ENCODE measurements at places on chromosomes 11 and 22.

DNA sequence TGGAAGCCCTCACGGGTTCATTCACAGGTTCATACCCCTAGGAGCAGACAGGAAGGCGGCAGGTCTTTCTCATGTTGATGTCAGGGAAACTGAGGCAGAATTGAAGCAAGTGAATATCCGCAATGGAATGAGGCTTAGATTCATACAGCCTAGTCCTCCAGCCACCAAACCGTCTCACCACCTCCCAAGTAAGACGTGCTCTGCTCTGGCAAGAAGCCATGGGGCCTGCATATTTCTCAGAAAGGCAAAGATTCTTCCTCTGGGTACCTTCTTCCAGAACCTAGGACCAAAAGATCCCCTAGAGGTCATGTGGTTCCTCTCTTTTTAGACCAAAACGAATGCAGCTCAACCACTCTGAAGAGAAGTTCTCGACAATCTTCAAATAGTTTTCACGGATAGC lies 1.7 kb downstream of the AP1B1 start:
- DNase-seq, result no peak

- DNase-seq, result no peak
These were observed 87.4 kb downstream of the TRMU start for GRCh38 chr22:46422896-46423295.

- no peak for DNase-seq
These were observed 4.2 kb upstream of the SERPINH1 start for GRCh38 chr11:75557666-75558494.

DNA sequence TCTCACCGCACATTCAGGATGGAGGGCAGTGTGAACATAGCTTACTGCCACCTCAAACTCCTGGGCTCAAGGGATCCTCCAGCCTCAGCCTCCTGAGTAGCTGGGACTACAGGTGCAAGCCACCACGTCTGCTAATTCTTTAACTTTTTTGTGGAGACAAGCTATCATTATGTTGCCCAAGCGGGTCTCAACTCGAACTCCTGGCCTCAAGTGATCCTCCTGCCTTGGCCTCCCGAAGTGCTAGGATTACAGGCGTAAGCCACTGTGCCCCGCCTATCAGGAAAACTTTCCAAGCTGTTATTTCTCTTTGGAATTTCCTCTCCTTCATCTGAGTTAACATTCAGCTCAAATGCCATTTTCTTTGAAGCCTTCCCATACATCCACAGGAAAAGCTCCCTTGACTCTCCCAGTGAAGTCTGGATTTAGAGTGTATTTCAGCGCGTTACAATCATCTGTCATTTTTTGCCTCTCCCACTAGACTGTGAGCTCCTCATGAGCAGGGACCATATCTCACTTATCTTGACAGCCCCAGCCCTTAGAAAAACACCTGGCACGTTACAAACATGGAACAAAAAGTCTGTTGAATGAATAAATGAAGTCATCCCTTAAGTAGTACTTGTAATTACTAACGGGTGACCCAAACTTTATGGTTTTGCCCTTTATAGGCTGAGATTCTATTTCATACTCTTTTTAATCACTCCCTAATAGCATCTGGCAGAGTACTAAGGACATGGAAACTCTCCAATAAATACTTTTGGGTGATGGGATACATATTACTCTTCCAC lies 2.2 kb downstream of the MRTFA start:
- no peak for DNase-seq

DNA sequence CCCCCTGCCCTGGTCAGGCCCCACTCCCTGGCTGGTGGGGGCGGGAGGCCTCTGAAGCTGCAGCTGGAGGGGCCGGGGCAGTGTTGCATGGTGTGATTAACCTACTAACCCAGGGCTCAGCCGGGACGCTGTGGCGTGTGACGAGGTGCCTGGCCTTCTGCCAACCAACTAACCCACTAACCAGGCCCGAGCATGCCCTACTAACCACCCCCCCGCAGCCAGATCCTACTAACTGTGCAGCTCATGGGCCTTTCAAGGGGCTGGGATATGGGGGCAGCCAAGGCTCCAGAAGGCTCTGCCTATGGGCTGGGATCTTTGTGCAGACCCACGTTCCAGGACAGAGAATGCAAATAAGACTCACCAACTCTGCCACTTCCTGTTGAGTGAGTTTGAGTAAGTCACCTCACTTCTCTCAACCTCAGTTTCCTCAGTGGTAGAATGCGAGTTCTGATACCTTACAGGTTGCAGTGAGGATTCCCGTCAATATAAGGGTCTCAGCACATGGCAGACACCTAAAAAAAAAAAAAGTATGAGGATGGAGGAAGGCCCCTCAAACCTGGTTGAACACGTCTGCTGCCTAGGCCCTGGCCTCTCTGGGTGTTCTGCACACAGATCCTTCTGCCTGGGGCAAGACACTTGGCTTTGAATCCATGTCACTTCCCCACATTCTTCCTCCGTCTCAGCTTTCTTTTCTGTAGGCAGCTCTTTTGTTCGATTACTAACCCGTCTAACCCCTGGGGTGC lies 14.1 kb downstream of the MIAT start:
- peak; percentile 52 for DNase-seq

DNA sequence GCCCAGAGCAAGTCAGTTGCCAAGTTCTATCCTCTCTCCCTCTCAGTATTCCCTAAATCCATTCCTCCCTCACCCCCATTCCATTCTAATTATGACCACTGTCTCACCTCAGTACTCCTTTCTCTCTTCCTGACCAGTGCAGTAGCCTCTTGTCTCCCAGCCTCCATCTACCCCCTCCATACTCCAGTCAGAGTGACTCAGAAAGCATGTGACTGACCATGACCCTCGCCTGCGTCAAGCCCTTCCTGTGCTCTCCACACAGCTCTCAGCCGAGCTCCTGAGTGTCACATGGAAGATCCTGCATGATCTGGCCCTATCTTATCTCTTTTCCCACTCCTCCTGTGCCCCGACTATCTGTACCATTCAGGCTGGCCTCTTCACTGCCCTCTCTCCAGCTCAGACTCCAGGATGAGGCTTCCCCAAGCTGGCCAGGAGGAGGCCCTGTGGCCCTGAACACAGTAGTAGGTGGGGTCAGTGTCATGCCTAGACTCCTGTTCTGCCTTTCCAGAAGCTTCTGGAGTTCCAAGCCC lies 42.6 kb downstream of the NEU3 start:
- no peak for DNase-seq

DNA sequence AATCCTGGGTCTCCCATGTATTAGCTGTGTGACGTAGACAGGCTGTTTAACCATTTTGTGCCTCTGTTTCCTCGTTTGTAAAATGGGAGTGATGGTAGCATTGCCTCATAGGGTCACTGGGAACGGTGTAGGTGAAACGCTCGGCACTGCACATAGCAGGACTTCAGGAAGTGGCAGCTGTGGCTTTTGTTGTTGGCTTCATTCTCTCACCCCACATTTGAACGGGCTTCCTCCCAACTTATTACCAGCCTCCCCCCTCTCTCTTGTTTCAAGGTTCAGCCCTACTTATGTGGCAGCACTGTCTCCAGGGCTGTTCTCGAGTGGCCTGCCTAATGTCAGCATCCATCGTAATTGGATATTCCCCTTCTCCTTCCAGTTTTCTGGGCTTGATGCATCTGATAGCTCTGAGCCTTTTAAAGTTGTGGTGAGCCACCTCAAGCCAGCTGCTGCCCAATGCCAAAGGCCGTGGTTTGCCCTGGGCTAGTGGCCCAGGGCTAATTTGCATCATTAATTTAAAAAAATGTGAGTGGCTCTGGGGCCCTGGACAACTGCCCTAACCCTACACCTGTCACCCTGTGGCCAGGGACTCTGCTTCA lies 217.8 kb upstream of the TBCEL start:
- no peak for DNase-seq

DNA sequence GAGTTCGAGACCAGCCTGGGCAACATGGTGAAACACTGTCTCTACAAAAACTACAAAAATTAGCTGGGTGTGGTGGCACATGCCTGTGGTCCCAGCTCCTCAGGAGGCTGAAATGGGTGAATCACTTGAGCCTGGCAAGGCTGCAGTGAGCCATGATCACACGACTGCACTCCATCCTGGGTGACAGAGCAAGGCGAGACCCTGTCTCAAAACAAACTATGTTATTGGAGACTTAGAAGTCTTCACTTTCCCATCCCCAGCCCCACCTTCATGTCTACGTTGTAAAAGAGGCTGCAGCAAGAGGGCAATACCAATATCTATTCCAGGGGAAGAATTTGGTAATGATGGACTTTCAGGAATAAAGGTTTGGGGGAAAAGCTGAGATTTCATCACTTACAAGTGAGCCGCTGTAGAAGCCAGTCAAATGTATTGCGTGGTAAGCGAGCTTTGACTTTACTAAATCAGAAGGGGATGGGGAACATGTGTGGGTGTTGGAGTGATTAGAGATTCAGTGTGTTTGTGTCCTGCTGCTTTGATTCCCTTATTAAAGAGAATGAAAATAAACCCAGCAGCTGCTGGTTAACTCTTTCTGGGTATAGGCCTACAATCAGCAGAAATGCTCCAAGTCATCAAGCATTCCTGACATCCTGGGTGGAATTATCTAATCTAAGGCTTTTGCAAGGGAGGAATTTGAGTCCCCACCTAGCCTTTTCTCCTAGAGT lies 53.7 kb downstream of the UBASH3B start:
- DNase-seq, result no peak

DNA sequence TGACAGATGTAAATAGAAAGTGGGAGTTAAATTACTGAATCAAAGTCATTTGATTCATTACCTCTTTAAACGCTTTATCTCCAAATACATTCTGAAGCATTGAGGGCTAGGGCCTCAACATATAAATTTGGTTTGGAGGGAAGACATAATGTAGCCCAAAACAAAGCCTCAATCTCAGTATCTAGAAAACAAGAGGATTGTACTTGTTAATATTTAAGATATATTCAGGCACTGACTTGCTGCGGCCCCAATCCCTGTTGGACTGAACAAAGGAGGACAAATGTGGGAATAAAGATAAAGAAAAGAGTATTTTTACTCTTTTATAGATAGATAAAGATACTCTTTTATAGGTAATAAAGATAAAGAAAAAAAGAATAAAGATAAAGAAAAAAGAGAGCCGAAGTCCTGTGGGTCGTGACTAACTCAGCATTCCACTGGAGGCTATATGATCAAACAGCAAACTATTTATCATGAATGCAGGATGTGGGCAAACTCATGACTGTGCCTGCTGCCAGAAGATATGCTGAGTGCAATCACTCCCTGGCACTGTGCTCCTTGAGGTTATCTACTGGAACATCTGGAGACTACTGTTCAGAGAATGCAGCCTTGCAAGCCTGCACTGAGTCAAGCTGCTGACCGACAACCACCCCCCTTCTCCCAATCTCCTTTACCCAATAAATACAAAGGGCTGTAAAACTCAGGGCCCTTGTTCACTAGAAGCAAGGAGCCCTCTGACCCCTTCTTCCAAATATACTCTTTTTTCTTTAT lies 6.9 kb downstream of the OR10V1 start:
- no peak for DNase-seq

DNA sequence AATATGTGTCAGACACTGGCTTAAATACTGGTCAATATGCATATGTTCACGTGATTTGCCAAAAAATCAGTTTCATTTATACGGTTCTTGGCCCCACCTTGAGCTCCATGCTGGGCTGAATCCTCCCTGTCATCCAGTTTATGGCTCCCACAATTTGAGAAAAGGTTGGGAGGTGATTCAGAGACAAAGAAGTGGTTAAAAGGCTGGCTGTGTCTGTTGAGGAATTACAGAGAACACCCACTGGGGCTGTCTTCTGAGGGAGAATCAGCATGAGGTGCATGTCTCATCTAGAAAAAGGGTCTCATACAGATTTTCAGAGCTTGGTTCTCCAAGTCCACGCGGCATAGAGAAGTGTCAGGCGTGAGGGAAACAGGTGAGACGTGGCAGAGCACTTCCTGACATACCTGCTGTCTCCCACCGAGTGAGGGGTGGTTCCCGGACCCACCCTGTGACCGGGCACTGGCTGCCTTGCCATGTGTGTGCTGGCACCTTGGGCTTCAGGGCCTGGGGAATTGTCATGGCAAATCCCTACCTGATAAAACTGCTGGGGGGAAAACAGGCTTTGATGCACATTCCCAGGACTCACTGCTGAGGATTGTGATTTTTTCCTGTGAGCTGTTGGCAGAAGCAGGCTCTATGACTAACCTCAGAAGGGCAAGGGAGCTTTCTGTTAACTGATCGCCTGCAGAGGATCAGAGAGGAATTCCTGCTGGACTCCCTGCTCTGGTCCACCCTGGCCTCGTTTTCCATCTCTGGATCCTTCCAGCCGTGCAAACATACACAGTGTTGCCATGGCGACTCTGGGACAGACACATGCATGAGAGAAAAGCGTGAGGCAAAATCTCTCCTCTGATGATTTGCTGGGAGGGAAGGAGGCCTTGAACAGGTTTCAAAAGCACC lies 223.6 kb downstream of the ADAMTS15 start:
- DNase-seq, result no peak

GRCh38 chr11:65560555-65561418 lies 2.6 kb upstream of the LTBP3 start:
- no peak for DNase-seq

- DNase-seq, result no peak
These were observed 5.2 kb downstream of the MAML2 start for GRCh38 chr11:96337541-96338431.

GRCh38 chr22:21702700-21703683 lies 32.6 kb downstream of the YPEL1 start:
- no peak for DNase-seq

DNA sequence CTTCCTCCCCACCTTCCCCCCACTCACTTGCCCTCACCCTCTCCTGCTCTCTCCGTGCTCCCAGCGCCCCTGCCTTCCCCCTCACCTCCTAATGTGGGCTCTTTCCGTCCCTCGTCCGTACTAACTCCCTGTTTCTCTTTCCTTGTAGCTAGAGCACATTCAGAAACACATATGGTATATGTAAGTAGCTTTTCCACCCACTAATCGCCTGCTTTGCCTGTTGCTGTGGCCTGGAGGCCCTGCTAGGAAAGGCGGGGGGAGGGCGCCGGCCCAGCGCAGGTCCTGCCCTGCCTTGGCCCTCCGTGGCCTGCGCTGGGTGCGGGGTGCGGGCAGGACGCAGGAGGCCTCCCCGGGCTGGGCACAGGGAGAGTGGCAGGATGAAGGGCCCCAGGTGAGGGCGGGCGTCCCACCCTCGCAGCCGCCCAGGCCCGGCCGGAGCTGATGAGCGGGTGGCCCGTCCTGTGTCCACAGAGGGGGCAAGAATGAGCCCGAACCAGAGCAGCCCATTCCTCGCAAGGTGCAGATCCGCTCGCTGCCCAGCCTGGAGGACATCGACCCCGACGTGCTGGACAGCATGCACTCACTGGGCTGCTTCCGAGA lies 41.7 kb downstream of the MOB2 start:
- no peak for DNase-seq

GRCh38 chr11:103007521-103007920 lies 52.0 kb upstream of the MMP13 start:
- no peak for DNase-seq

GRCh38 chr22:46650078-46650810 lies 30.1 kb downstream of the GRAMD4 start:
- DNase-seq, result no peak

- DNase-seq, result no peak
These were observed 76.1 kb downstream of the C11orf58 start for GRCh38 chr11:16814410-16815046.

- DNase-seq, result no peak
These were observed 117.3 kb downstream of the PARVA start for GRCh38 chr11:12494699-12495098.

- no peak for DNase-seq
These were observed 65.4 kb downstream of the OTOG start for GRCh38 chr11:17612221-17613188.

GRCh38 chr22:22103078-22103875 lies 120.7 kb upstream of the TOP3B start:
- no peak for DNase-seq
